ENCODE measurements at places on chromosomes 11 and 22.

DNA sequence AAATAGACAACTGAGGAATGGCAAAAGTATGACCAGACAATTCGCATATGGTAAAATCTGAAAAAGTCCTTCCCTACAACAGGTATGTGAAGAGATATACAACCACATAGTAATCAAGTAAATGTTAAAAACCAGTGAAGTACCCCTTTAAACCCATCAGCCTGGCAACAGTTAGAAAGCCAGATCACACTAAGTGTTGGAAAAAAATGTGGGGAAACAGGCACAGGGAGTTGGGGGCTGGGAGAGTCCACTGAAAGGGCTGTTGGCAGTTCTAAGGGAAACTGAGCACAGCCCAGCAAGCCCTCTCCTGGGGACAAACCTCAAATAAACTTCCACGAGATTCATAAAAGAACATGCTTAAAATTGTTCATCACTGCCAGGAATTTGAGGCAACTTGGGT, 242.1 kb downstream of the BUD13 start:
- DNase-seq, result no peak

DNA sequence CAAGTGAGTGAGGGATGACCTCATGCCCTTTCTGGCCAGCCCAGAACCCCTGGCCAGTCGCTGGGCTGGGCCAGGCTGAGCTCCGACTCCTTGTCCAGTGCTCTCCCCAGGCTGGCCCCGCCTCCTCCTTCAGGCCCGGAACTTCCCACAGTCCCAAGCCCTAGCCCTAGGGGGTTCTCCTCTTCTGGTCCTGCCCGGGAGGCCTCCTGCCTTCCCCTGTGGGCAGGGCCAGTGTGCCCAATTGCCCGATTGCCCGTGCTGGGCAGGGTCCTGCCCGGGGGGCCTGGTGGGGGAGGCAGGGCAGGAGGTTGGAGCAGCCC, 4.2 kb downstream of the TCIRG1 start:
- no peak for DNase-seq

DNA sequence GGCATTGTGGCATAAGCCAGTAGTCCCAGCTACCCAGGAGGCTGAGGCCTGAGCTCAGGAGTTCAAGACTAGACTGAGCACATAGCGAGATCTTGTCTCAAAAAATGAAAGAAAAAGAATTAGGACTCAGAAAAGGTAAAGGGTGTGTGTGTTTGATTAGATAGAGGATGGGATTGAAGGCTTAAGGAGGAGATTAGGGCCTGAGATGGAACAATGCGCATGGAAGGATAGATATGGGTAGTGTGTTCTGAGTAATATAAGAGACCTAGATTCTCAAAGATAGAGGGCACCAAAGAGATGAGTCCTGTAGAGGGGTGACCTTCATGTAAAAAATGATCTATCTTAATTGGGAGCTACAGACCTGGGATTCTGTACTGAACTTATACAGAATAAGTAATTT, 17.3 kb upstream of the RAB30 start:
- DNase-seq, result no peak

- no peak for DNase-seq
These were observed at the start of gene SLC6A5 for GRCh38 chr11:20599221-20600019. SLC6A5 (plus strand) TSS chr11:20599608; CDS start chr11:20599673, 65 bp downstream.

DNA sequence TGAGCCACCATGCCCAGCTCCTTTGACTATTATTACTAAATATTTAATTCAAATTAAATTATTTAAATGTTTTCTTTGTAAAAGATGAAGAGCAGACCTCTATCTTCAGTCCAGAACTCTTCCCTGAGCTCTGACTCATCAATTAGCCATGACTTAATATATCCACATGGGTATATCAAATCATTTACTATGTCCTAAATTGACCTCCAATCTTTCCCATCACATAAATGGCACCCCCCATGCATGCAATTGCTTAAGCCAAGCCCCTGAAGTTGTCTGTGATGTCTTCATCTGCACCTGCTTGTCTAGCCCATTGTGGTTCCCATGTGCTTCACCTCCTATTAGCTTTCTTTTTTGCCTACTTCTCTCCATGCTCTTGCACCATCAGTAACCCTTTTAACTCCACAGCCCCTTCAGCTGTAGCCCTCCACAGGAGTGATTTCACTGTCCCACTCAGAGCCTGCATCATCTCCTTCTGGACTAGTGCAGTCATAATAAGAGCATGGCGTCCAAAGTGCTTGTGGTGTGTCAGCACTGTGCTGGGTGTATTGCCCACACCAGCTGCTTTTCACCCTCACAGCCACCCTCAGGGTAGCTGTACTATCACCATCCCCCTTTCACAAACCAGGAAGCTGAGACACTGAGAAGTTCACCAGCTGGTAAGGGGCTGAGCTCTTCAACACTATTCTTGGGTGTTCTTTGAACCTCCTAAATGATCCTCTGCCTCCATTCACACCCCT, 11.8 kb upstream of the THY1 start:
- no peak for DNase-seq

DNA sequence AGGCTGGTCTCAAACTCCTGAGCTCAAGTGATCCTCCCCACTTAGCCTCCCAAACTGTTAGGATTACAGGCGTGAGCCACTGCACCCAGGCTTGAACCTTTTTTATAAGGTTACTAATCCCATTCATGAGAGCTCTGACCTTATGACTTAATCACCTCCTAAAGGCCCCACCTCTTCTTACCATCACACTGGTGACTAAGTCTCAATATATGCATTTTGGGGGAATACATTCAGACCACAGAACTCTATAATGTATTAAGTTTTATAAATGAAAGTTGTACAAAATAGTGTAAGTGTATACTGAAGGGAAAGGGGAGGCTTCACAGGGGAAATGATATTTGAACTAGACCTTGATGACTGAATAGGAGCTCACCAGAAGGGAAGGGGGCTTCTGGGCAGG, 28.4 kb upstream of the RBFOX2 start:
- no peak for DNase-seq

GRCh38 chr11:133551064-133551463, 18.8 kb upstream of the OPCML start:
- no peak for DNase-seq

DNA sequence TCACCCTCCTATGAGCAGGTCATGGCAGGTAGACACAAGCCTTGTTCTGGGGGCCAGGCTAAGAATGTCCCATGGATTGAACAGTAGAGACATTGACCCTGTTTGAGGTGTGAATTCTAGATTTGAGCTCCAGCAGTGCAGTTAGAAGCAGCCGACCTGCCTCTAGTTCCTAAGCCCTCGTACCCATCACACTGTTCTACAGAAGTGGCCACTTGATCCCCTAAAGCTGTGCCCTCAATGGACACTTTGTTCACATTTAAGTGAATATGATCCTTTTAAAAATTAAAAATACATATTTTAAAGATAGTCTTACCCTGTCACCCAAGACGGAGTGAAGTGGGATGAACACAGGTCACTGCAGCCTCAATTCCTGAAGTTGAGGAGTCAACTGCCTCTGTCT, 122.0 kb downstream of the MED15 start:
- DNase-seq, result no peak

DNA sequence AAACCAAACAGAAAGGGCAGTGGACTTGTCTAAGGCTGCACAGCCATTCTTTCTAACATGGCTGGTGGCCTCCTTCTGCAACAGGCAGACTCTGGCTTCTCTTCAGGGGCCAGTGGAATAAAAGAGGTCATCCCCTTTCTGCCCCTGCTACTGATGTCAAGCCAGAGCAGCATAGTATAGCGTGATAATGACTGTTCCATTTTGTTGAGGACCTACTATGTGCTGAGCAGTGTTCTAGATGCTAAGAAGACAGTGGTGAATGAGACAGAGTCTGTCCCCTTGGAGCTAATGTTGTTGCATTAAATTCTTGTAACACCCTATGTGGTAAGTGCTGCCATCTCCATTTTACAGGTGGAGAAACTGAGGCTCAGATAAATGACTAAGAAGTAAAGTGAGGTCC, 15.7 kb upstream of the SYT7 start:
- DNase-seq, result no peak

DNA sequence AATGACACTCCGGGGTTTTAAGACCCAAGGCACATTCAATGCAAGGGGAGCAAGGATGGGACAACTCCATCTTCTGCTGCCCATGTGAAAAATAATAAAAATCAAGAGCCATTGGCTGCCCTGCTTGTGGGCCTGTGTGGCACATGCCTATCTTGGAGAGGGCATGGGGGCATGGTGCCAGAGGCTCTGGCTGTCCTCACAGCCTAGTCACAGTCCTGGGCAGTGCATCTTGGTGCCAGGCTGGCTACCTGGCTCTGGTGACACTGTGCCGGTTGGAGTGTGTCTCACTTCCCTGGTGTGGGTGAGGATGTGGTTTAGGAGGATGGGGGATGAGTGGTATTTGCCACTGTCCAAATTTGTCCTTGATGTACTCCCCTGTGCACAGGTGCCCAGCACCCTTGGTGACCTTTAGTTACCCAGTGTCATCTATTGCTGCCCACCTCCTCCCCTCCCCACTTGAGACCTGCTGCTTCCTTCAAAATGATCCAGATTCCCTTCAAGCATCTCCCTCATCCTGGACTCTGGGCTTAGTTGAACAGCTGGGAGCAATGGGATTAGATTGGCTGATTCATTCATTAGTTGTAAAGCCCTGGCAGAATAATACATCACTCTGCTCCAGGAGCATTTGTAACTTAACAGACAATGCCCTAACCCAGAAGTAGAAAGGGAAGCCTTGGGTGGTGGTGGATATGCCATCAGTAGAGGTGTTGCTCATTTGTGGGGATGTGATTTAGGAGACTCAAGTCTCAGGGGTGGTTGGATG, 4.6 kb downstream of the TMEM86A start:
- DNase-seq, result no peak

GRCh38 chr22:35596821-35597220, 20.3 kb downstream of the MB start:
- DNase-seq, result no peak

DNA sequence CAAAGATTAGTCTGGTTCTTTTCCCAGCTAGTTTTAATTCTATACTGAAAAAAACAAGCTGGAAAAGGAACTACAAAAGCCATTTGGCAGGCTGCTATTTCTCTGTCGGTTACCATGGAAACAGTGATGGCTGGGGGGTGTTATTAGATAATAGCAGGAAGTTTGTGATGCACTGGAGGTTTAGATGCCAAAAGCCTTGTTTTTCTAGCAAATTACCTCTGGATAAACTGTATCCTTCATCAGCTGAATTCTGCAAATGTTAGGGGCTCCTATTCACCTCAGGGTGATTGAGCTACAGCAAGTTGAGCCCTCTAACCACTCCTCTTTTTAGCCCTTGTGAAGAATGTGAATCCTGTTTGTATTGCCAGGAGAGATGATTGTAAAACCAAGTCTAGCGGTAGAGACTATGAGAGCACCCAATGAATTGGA, 25.2 kb downstream of the ALKBH3 start:
- no peak for DNase-seq

- DNase-seq, result no peak
These were observed 54.8 kb downstream of the CHST1 start for GRCh38 chr11:45610627-45611026.

DNA sequence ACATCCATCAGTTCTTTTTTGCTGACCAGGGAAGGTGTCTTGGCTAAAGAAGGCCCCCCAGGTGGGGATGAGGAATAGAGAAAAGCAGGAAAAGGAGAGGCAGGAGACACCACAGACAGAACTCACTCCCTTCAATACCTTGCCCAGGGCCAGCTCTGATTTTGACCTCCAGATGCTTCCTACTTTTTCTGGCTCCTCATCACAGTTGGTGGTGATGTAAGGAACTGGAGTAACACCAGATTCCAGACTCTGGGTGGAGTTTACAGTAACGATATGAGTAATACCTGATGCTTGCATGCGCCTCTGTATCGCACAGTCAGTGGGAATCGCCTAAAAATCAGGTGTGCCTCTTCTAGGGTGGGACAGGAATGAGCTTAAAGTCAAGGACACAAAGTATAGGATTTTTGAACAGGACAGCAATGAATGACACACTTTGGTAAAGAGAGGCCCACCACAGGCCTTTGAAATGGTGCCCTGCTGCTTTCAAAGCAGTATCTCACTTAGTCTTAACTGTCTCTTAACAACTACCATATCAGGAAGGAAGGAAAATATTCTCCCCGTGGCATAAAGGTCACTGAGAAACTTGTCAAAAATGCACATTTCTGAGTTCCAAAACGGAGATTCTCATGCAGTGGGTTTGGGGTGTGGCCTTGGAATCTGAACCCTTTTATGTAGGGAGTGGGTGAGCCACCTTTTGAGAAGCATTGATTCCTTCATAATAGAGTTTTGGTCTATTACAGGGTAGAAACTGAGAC, 140.8 kb downstream of the SNX19 start:
- no peak for DNase-seq

DNA sequence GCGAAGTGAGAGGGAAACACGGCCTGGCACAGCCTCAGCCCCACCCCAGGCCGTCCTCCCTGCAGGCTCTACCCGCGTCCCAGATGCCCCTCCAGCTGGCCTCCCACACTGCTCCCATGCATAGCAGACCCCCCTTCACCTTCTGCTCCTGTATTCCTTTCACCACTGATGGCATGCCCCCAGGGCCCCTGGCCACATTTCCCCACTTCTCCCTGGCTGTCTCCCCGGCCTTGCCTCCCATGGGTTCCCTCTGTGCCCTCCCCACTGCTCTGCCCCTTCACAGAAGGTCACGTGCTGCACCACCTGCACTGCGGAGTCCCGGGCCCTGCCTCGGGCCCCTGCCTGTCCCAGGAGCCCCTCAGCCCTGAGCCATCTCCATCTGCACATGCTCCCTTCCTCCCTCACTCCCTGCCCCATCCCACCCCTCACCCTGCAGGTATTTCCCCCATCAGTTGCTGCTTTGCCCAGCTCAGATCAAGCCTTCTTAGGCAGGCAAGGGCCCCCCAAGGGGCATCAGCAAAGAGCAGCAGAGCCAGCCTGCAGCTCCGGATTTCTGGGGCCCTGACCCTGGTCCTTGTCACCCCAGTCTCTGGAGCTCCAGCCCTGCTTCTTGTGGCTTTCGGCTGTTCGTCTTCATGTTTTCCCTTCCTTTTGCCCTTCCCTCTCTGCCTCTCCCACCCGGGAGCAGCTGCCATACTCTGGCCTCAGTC, 46.4 kb downstream of the GAB4 start:
- no peak for DNase-seq

GRCh38 chr11:116512841-116513240, 259.9 kb downstream of the BUD13 start:
- DNase-seq, result no peak

DNA sequence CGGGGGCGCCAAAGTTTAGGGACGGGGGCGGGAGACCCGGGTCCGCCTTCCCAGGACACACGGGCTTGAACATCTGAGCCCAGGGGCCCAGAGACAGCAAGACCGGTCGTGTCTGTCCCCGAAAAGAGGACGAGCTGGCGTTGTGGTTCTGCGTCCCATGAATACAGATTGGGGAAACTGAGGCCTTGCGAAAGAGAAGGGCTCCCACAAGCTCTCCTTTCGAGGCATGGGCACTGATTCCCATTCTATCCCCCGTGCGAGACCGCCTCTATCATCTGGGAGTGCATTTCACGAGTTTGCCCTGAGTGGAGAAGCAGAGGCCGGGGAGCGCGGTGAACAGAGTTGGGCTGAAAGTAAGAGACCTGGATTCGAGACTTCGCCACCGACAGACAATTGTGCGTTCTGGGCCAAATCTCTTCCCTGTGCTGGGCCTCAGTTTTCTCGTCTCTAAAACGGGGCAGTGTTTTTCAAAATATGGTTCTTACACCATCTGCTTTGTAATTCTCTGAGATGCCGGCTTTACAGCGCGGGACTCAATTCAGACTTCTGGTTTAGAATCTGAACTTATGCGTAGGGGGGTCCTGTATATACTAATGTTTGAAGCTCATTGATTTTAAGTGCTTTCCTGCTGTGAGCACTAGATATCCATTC, 471 bp downstream of the RNF185 start:
- DNase-seq, result no peak
